ENCODE measurements at places on chromosomes 13 and 19.

DNA sequence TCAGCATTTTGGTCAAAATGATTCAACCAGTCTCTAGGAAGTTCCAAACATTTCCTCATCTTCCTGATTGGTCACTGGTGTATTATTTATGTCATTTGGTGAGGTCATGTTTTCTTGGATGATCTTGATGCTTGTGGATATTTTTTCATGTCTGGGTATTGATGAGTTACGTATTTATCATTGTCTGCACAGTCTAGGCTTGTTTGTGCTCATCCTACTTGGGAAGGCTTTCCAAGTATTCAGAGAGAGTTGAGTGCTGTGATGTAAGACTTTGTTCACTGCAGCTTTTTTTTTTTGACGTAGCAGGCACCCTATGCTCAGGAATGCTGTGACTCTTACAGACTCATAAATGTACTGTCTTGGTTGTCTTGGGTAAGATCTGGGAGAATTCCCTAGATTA, 509.5 kb downstream of the SLITRK1 start:
- no peak for DNase-seq

DNA sequence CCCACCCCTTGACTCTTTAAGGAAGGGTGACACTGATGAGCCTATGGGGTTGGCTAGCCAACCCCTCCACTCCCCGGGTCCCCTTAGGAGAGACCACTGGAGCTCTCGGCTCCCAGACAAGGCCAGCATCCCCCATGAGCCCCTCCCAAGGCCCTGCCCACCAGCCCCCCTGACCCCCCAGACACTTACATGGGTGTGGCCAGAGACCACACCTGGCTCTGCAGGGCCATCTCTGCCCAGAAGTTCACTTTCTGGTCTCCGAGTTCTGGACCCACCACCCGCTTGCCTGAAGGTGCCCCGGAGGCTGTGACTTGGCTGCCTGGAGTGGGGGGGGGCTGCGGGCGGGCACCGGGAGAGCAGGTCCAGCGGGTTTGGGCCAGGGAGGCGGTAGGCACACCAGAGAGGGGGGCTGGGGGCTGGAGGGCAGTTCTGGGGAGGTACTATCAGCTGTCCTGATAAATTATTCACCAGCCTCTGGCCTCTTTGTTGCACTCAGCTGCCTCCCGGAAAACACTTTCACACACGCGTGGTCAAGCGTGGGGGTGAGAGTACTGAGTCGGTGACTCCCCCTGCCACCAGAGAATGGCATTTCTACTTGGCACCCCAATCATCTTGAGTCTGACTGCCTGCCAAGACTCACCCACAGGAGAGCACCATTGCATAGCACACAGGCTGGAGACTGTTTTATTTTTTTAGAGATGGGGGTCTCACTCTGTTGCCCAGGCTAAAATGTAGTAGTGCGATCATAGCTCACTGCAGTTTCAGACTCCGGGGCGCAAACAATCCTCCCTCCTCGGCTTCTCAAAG, at the start of gene PALM3:
Gene PALM3, minus strand, starts transcription at position 326 of the 807 bp plus-strand sequence. Its CDS starts 96 bp downstream, at position 230.
- no peak for DNase-seq

GRCh38 chr13:71786875-71787274, 80.1 kb downstream of the DACH1 start:
- no peak for DNase-seq

DNA sequence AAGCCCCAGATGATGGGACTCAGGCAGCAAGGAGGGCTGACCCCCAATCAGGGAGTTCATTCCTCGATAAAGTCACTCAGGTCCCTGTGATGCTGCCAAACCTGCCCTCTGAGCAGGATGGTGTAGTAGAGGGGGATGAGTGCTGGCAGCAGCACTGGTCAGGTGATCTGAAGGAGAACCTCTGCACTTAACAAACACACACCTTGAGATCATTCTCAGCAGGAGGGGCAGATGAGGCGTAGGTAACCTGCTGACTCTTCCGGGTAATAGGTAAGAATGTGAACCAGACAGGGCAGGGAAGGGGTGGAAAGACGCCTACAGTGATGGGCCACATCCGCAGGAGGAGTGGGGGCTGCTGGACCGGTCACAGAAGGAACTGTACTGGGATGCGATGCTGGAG, 3.2 kb downstream of the ZNF446 start:
- DNase-seq = no peak

- DNase-seq = no peak
These were observed 5.4 kb upstream of the CAMSAP3 start for GRCh38 chr19:7590256-7590655.

DNA sequence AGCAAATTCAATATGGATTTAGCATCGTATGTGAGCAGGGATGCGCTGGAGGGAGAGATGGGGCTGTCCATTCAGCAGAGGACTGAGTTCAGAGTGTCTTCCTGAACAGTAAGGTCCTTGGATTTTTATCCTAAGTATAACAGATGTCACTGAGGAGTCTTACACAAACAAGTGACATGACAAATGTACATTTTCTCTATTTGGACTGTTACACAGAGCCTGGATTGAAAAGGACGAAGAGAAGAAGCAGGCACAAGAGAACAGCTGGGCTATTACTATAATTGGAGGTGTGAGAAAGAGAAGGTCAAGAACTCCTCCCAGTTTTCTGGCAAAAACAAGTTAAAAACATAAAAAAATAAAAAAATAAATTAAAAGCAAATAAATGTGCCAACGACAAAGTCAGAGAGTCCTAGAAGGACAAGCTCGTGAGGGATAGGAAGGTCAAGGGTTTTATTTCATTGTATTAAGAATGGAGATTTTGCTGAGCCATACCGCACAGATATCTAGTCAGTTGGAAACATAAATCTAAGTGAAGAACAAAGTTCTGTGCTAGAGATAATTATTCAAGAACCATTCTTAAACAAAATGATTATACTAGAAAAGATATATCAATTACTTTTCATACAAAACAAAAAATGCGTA, 1186.3 kb downstream of the EFNB2 start:
- DNase-seq = no peak

GRCh38 chr19:10430505-10431253, 10.3 kb downstream of the PDE4A start:
- no peak for DNase-seq

DNA sequence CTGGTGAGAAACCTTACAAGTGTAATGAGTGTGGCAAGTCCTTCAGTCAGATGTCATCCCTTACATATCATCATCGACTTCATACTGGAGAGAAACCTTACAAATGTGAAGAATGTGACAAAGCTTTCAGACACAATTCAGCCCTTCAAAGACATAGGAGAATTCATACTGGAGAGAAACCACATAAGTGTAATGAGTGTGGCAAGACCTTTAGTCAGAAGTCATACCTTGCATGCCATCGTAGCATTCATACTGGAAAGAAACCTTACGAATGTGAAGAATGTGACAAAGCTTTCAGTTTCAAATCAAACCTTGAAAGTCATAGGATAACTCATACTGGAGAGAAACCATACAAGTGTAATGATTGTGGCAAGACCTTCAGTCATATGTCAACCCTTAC, 13.6 kb upstream of the ZNF765 start:
- no peak for DNase-seq

- no peak for DNase-seq
These were observed 19.7 kb upstream of the PLPP2 start for GRCh38 chr19:310781-311496.

DNA sequence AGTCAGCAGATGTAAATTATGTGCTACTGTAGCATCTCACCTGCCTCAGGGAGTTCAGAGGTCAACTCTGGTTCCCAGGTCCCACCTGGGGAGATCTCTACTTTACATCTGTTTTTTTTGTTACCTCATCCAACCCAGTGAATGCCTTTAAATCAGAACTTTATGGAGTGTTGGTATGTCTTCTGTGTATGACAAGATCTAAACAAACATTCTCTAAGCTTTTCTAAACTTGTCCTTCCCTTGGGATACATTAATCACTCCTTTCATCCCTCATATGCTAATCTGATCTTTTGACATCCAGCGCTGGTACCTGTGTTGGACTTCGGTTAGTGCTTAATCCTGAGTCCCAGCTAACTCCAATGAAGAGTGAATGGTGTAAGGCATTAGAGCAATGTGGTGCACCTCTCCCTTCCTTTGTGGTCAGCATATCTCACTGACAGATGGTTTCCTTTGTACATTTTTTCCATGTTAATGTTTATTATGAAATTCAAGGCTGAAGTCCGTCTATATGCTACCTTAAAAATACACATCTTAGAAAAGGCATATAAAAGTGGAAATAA, 213.4 kb downstream of the ABCC4 start:
- DNase-seq = no peak

DNA sequence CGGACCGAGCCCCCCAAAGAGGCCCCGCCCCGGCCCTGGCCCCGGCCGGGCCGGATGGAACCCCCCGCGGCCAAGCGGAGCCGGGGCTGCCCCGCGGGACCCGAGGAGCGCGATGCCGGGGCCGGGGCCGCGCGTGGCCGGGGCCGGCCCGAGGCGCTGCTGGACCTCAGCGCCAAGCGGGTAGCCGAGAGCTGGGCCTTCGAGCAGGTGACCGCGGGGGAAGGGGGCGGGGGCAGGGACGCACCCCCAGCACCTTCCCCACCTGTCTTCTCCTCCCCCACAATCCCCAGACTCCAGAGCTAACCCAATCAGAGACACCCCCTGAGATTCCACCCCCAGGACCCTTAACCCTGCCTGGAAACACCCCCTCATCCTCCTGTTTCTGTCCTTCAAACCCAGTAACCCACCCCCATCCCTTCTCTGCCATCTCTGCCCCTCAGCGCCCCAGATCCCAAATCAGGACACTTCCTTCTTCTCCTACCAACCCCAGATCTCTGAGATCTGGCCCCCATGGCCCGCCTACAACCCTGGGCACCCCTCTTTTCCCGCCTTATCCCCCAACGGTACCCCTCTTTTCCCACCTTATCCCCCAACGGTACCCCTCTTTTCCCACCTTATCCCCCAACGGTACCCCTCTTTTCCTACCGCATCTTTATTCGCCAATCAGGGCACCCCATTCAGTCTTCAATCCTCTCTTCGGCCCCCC, 505 bp downstream of the ZSWIM4 start:
- DNase-seq = peak; percentile 31

- DNase-seq = no peak
These were observed 199.9 kb downstream of the LHFPL6 start for GRCh38 chr13:39403106-39403505.

DNA sequence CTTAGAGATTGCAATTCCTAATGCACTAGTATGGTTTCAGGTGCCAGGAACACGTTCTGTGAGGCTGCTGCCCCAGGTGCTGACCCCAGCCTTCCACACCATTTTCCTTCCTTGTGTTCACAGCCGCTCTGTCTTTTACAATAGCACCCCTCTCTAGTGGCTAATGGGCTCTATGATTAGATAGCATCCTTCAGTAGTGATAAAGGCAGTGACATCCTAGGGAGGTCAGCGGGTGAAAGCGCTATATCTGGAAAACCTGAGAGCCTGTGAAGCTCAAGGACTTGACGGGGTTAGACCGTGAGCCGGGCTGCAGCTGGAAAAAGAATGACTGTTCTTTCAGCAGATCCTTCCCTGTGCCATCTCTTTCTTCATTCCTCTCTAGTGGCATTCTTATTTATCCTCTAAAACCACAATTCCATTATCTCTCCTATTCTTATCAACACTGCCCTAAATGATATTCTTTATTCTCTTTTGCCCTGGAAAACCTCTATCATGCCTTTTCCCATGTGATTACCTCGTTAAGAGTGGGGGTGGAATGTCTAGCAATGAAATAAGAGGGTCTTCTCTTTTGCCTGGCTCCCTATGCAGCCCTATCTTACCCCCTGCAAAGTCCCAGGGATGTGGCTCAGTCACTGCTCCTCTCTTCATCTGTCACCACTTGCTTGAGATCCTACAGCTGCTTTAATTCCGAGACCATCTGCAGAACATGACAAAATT, 21.8 kb downstream of the ALOX5AP start:
- DNase-seq = no peak

DNA sequence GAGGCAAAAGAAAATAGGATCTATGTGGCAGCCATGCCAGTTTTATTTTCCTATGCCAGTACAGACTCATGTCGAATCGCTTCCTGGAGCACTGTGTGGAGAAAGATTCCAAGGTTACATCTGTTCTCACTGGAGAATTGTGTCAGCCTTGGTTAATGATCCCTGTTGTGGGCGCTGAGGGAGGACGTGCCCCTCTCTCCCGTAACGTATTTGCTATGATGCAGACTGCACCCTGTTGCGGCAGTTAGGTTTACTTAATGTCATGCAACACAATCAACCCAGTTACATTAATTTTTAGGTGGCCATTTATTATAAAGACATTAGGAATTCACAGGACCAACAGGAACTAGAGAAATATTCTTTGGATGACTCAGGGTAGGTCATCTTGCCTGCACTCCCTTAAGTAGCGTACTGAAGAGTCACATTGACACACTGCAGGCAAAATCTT, 892.9 kb downstream of the EFNB2 start:
- peak; percentile 26 for DNase-seq

DNA sequence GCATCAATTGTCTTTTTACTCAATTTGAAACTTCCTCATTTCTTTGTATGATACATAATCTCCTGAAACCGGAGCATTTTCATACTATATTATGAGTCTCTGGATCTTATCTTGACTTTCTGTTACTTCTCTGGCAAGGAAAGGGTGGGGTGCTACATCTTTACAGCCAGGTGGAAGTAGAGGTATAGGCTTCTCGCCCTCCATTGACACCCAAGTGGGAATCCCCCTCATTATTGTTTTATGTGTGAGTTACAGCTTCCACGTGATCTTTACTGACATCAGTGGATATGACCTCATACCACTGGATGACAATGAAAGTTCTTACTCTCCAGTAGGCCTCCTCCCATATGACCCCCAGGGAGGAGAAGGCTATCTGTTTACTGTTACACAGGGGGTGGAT, 262.1 kb upstream of the DACH1 start:
- DNase-seq = no peak

- DNase-seq = no peak
These were observed 53.8 kb downstream of the SLC6A16 start for GRCh38 chr19:49271080-49271753.

DNA sequence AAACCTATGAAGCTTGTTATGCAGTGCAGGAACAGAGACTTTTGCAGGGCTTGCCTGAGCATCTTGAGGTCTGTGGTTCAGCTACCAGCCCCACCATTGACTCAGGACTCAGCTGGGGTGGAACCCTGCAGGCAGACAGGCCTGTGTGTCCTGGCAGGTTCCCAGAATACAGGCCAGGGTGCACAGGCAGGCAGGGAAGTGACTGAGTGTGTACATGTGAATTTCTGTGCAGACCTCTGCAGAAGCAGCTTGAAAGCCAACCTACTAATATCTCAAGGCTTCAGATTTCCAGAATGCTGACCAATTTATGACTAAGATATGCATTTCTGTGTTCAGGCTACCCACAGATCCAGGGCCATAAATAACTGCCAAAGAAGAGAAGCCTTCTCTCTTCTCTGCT, 254.4 kb downstream of the DLEU7 start:
- peak; percentile 39 for DNase-seq

- no peak for DNase-seq
These were observed 92.1 kb downstream of the USP12 start for GRCh38 chr13:27079421-27079958.

GRCh38 chr19:43934055-43934984, 762 bp downstream of the ZNF45 start:
- DNase-seq = peak; percentile 9

GRCh38 chr13:42041684-42042035, 6.8 kb upstream of the DGKH start:
- no peak for DNase-seq

- DNase-seq = peak; percentile 41
These were observed 12.4 kb upstream of the RANBP3 start for GRCh38 chr19:5990289-5990797.

- peak; percentile 52 for DNase-seq
These were observed 20.9 kb downstream of the MAP2K2 start for GRCh38 chr19:4103080-4103433.

GRCh38 chr19:16611121-16611520, 16.9 kb downstream of the MED26 start:
- no peak for DNase-seq
